ENCODE measurements at places on chromosomes 1 and 21.

DNA sequence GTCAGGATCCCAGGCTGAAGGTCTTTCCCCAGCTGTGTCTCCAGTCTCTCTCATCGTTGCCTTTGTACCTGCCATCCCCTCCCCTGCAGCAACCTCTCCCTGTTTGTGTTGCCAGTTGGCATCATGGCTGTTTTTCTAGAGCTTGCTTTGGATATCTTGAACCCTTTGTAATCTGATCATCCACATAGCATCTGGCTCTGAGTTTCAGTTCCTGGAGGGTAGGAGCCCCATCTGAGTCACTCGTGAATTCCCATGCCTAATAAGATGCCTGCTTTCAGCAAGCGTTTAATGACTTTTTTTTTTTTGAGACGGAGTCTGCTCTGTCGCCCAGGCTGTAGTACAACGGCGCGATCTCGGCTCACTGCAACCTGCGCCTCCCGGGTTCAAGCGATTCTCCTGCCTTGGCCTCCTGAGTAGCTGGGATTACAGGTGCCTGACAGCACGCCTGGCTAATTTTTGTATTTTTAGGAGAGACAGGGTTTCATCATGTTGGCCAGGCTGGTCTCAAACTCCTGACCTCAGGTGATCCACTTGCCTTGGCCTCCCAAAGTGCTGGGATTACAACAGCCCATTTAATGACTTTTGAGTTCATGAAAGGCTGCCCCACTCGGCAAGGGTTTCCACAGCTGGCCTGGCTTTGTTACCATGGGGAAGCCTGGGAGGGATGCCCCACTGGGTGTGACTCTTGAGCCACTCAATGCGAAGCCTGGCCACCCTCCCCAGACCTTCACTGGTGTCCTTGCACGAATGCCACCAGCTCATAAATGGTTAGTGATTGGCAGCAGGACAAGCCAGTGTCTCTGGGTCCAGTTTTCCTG, 11.9 kb downstream of the ALPL start:
- DNase-seq: no peak

GRCh38 chr1:36088265-36088576, 471 bp upstream of the ADPRS start:
- no peak for DNase-seq

GRCh38 chr1:38784452-38785284, 74.9 kb downstream of the RRAGC start:
- no peak for DNase-seq

DNA sequence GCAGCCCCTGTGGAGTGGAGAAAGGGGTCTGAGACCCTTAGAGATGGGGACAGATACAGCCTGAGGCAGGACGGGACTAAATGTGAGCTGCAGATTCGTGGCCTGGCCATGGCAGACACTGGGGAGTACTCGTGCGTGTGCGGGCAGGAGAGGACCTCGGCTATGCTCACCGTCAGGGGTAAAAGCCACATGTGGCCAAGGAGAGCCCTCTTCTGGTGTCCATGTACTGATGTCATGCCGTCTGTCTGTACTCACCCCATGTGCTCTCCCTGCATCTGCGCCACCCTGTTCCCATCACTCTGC, 84.7 kb downstream of the OBSCN start:
- DNase-seq: no peak

- peak; percentile 91 for DNase-seq
Measured at GRCh38 chr1:226738995-226739695, at the start of gene ITPKB. Gene ITPKB (minus strand): TSS chr1:226739282. CDS start chr1:226737458, 1,824 bp downstream.

DNA sequence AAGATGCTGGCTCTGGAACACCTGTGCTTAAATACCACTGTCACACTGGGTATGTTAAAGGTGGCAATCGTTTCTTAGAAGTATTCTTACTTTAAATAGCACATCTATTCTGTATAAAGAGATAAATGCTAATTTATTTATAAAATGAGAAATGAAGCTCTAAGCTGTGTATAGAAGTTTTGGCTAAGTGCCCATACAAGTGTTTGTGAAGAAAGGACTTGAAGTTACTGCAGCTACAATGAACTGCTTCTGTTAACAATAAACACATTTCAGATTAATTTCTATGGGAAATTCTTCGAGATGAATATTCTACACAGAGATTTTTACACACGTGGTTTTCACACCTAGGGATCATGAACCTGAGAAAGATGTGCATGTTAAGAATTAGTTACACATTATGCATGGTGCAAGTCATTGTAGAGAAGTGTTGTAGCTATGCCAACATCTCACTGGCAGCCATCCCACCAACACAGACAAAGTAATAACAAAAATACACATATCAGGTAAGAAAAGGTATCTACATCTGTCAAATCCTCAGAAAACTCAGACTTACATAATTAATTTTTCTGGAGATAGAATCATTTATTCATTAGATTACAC, 16.2 kb downstream of the COL24A1 start:
- DNase-seq: no peak

- no peak for DNase-seq
Measured at GRCh38 chr1:196433000-196433399, 175.2 kb downstream of the KCNT2 start.
